ENCODE measurements at places on chromosomes 1 and 21.

GRCh38 chr1:11531314-11531870, 52.4 kb downstream of the DISP3 start:
- no peak for DNase-seq

DNA sequence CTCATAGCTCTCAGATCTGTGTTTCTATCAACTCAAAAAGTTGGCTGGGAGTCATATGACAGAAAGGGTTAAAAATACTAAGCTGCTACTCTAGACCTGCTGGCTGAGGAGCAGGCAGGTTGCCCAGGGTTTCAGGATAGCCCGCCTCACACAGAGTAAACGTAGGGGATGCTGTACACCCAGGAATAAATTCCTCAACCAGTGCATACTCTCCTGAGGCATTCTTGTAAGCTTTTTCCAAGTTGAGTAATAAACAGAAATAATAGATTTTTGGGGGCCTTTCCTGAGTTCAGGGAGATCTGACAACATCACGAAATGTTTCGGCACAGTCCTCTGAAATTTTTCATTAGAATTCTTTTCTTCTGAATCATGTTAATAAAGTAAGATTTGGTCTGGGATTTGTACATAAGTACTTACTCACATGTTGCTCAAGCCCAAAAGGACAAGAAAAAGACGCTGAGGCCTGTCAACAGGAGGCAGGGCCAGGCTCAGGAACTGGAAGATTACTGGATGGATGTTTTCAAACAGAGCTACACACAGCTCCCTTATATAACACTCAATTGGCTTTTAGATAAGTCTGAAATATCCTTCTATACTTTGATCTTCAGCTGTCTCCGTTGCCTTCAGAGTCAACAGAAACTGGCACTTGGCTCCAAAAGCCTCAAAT, 41.0 kb downstream of the TGFBR3 start:
- DNase-seq: no peak

- no peak for DNase-seq
Measured at GRCh38 chr1:111202707-111203623, 2.5 kb upstream of the DENND2D start.

DNA sequence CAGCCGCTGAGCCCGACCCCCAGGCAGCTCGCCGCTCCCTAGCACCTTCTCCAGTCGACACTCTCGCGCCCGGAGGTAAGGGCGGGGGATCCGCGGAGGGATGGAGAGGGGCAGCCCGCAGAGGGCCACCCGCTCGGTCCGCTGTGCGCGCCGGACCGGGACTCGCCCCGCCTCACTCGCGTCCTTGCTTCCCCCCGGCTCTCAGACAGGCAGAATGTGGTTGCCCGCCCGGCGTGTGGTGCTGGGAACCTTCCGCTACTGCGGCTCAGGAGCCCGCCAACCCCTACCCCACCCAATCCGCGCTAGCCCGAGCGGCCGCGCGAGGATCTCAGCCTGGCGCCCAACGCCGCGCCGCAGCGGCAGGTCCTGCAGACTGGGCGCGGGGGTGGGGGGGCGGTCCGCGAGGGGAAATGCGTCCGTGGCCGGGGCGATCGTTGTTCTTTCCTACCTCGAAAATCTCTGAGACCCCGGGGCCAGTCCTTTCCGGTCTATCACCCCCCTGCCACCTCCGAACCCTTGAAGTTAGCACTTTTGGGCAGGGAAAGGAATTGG, 404 bp downstream of the LRRC8C start:
- DNase-seq: peak; percentile 44

GRCh38 chr21:31364253-31364945, 20.3 kb upstream of the TIAM1 start:
- DNase-seq: no peak

GRCh38 chr1:198199105-198199504, 42.3 kb downstream of the NEK7 start:
- DNase-seq: no peak

- no peak for DNase-seq
Measured at GRCh38 chr1:101262060-101262459, 25.2 kb downstream of the S1PR1 start.

GRCh38 chr1:72693376-72693775, 411.0 kb upstream of the NEGR1 start:
- DNase-seq: no peak

DNA sequence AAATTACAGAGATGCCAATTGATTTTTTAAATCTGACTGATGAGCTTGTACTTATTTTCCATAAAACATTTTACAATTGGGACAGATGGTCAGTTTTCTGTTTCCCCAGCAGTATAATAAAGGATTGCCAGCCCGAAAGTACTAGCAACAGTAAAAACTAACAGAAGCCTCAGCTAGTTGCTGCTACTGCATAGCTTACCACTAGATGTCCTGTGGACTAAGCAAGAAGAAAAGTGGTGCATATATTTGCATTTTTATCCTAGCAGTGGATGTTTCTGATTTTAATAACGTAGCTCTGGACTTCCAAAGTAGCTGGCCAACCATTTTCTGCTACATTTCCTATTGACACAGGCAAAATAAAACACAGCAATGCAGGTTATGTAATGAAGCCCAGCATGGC, 241.5 kb downstream of the BARHL2 start:
- DNase-seq: no peak

GRCh38 chr1:88528792-88529191, 155.3 kb upstream of the PKN2 start:
- no peak for DNase-seq
